NCI-H2081 (cell line): ENCODE measurements at places on chromosomes 5 and 9.
A peak's percentile ranks its signal among the peaks of the same experiment; 100 is the strongest.

GRCh38 chr5:27652505-27652904 is 614.1 kb upstream of the CDH9 start:
- no peak for DNase-seq

DNA sequence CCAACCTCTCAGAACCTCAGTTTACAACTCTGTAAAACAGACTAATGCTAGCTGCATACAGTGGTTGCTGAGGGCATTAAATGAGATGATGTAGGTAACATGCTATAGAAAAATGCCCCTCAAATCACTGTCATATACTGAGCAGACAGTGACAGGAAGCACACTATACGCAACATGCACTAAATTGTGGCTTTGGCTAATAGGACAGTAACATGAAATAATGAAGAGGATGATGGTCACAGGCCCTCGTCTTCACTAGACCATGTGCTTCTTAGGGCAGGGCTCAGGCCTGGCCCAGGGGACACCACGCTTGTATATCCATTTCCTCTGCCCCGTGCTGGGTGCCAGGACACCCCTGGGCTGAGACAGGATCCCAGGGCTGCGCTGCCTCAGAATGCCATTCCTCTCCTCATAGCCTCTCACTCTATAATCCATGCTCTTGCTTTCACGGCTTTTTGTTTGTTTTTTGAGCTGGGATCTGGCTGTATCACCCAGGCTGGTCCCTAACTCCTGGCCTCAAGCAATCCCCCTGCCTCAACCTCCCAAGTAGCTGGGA is 18.9 kb downstream of the CSF1R start:
- DNase-seq, result no peak

DNA sequence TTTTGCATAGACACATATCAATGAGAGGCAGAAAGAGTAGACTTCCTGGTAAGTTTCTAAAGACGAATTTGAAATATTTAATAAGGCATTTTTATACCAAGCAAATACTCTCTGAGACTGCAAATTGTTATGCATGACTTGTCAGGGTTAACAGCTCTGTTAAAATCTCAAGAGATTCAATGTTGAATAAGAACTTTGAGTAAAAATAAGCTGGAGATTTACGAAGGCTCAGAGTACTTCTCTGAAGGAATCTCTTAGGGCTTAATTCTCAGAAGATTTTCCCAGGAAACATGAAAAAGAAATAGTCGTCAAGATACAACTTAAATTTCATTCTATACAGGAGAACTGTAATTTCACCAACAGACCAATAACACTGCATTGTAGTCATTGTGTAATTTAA is 259.4 kb downstream of the CDH18 start:
- no peak for DNase-seq

DNA sequence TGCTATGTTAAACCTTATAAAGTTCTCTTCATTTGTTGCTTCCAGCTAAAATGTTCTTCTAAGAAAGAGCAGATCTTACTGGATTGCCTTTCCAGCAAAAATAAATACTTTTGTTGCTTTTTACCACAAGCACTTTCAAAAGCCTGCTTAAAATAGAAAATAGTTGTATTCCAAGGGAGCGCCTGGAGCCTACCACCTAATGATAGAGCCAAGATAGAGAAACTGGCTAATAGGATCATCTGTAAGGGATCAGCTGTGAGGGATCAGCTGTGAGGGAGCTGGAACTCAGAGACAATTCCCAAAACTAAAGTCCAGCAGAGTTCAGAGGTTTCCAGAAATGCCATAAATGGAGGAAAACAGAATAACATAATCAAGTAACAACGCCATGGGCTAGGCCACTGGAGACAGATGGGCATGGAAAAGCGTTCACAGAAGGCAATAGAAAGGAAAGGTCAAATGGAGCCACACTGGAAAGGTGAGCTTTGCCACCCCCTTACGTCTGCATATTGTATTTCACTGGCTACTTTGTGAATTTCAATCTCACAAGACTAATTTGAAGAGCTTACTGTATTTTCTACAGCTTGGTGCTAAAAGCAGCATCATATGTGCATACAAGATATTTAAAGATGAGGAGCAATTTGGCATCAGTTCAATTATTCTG is 140.6 kb upstream of the TLE4 start:
- no peak for DNase-seq

- DNase-seq, result no peak
Measured at GRCh38 chr5:124963236-124963919, 216.9 kb upstream of the ZNF608 start.

DNA sequence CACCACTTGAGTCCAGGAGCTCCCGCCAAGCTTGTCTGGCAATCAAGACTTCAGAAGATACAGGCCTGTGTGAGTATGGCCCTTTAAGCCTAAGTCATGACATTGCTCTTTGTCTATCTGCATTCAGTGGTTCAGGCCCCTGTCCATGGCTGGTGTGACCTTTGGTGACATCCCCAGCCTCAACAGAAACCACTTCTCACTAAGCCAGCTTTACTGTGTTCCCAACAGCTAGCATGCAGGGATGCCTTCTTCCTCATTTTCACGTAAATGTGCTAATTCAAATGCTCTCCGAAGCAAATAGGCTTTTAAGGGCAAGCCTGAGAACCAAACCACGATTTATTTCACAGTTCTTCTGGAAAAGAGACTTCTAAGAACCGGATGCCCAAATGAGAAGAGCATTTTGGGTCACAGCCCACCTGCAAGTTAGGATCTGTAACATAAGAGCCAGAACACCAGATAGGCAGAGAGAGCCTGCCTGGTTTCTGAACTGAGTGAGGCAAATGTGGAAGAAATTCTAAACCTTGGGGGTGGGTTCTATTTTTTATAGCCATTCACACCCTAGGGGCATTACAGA is 14.9 kb downstream of the CD180 start:
- no peak for DNase-seq

DNA sequence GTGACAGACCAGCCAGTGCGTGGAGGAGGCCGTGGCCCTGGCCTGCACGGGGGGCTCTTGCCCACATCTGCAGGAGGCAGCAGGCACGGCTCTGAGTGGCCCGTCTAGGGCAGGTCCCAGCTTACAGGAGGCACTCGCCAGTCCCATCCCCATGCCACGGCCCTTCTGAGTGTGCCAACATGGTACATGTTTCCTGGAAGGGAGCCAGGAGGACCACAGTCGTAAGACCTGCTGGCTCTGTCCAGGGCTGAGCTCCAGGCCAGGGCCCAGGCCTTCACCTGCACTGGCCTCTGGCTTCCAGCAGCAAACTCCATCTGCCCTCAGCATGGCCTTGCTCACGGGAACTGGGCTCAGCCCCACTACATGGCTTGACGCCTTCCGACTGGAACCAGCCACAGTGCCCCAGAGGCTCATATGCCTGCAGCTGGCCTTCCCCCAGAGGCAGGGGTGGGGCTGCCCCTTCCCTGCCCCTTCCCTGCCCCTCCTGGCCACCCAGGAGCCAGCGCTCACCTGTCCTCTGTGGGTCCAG is 3.8 kb downstream of the NKD2 start:
- no peak for DNase-seq

- no peak for DNase-seq
Measured at GRCh38 chr5:107243220-107243579, 427.5 kb downstream of the EFNA5 start.

DNA sequence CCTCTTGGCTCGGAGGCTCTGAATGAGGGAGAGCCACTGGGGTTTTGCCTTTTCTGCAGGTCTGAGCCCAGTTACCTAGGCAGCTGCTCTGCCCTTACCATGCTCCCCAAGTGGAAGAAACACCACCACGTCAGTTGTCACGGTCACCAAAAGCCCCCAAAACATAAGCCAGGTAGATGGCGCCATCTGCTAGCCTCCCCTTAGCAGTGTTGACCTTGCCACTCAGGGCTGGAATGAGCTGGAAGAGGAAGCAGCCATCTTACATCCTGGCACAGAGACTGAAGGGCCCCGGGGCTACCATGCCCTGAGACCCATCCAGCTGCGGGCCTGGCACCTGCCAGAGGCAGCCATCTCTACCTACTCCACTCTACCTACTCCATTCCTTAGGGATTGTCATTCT is 7.4 kb downstream of the ZER1 start:
- DNase-seq, result no peak

DNA sequence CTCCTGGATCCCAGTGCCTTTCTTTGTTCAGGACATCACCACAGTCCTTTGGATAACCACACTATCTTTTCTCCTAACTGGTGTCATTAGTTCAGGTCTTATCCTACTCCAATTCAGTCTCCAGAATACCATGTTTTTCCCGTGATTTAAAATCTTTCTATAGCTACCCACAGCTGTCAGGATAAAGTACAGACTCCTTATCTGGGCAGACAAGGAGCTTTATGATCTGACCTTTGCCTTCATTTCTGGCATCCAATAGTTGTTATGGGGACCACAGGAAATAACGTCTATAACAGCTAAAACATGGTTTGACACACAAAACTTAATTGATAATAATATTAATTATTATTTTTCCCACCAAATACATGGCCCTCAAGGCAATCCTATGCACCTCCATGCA is 125.6 kb downstream of the ARL15 start:
- DNase-seq, result no peak

- no peak for DNase-seq
Measured at GRCh38 chr5:137604348-137605095, 105.4 kb upstream of the SPOCK1 start.

GRCh38 chr9:98010445-98010844 is 27.3 kb downstream of the ANP32B start:
- DNase-seq, result no peak

DNA sequence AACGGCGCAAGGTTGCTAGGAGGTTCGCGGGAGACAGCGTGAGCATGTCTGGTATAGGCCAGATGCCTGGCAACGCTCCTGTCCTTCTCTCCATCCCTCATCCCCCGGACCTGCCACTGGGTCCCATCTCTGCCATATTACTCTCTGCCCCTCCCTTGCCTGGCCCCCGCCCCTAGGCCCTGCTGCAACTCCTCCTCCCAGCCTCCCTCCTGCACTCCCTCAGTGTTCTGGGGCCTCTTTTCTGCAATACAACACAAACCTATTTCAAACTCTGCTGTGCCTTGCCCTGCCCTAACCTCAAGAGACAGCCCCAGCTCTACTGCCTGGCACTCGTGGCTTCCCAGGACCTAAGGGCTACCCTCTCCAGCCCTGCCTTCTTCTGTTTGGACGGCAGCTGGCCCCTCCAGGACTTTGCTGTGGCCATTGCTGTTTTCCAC is 8.9 kb upstream of the DBN1 start:
- DNase-seq, result no peak

GRCh38 chr9:135134268-135135022 is 47.0 kb downstream of the OLFM1 start:
- DNase-seq, result no peak

- DNase-seq, result no peak
Measured at GRCh38 chr5:12217039-12217438, 312.8 kb upstream of the CTNND2 start.

- DNase-seq, result peak; percentile 0
Measured at GRCh38 chr5:136802383-136802782, 437.0 kb upstream of the TRPC7 start.

DNA sequence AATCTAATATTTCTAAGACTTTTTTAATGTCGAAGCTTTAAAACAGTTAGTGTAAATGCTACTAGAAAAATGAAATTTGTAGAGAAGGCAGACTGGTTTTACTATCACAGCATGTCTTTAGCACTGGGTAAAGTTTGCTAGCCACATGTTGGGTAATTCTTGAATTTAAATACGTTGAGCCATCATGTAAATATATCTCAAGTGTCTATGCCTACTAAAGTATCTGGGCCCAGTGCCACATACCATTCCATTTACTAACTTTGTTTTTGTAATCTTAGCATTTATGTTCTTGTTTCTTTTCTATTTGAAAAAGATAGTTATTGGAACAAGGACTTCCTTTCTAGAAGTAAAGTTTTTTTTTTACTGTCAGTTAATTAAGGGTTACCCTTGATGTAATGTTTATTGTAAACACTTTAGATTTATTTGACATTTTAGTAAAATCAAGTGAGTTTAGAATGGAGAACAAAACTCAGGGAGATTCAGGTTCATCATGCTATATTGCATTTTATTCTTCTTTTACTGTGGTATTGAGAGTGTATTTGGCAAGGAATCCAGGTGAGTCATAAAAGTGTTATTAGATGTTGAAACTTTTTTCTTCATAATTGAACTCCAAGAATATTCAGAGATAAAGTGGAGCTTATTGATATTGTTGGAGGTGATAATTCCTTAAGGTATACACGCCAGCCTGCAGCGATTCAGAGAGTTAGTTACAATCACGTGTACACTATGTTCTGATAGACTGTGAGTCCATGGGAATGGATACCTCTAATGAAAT is 182.4 kb downstream of the CCDC171 start:
- DNase-seq, result no peak

GRCh38 chr5:66824476-66824875 is 228.3 kb downstream of the MAST4 start:
- no peak for DNase-seq

DNA sequence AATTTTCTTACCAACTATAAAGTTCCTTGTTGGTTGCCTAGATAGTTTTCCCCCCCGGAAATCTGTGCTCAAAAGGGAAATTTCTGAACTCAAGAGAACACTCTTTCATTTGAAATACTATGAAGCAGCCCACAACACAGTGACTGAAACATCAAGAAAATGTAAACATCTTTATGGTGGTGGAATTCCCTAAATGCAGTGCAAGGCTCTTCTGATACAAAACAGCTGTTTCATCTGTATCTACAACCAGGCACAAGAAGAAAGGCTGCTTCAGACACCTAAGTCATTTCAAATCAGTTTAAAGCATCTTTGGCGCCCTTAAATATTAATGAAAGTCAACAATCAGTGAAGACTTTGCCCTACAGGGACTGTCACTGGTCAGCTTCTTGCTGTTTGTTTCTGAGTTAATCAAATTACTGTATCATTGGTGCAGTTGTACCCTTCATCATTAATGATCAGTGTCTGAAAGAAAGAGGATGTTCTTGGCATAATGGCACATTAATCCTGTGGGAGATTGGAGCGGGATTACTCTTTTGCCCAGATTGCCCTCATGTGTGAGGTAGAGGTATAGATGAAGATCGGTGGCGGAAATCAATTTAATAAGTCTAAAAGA is 947.0 kb downstream of the NR2F1-AS1 start:
- no peak for DNase-seq

GRCh38 chr9:93599571-93600403 is 23.4 kb downstream of the PHF2 start:
- DNase-seq, result peak; percentile 53

GRCh38 chr9:90121762-90122161 is 517.0 kb downstream of the GADD45G start:
- no peak for DNase-seq

DNA sequence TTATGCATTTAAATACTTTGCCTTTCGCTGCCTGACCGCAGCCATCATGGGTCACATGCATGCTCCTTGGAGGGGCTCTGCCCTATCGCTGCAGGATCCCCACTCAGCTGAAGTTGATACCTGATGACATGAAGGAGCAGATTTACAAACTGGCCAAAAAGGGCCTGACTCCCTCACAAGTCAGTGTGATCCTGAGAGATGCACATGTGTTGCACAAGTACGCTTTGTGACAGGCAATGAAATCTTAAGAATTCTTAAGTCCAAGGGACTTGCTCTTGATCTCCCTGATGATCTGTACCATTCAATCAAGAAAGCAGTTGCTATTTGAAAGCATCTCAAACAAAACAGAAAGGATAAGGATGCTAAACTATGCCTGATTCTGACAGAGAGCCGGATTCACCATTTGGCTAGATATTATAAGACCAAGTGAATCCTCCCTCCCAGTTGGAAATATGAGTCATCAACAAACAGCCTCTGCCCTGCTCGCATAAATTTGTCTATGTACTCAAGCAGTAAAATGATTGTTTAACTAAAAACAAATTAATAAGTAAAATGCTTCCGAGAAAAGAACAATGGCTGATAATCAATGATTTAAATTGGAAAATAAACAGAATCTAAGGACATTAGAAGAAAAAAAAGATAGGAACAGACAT is 41.6 kb upstream of the PPP2CA start:
- DNase-seq, result no peak
